ENCODE measurements at places on chromosomes 12 and 14.

GRCh38 chr12:130764475-130765185 lies 48.5 kb upstream of the RIMBP2 start:
- DNase-seq, result no peak

GRCh38 chr12:27515671-27516070 lies 8.3 kb upstream of the PPFIBP1 start:
- no peak for DNase-seq

GRCh38 chr12:133204264-133204603 lies 22.9 kb downstream of the ZNF268 start:
- DNase-seq, result no peak

DNA sequence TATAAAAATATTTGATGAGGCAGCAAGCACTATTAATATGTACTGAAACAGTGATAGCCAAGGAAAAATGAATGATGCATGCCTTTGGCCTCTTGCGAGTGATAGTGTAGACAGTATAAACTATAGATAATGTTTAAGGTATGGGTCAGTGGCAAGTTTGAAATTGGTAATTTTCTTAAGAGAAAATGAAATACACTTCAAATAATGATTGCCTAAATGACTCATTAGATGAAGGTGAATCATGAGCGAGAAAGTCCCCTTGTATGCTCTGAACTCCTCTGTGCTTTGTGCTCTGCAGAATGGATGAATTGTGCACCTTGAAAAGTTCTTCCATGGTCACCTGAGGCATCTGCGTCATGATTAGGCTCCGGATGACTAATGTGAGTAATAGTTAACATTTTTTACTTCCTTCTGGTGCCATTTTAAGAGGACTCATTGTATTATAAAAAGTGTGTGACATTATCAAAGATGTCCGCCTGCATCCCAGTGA lies 84.9 kb upstream of the RTL1 start:
- no peak for DNase-seq

- DNase-seq, result no peak
Observed at GRCh38 chr12:101229841-101230241, 19.8 kb upstream of the SLC5A8 start.

GRCh38 chr12:64194333-64195149 lies 27.6 kb downstream of the KICS2 start:
- DNase-seq, result no peak

GRCh38 chr12:32273063-32273522 lies 126.3 kb upstream of the FGD4 start:
- no peak for DNase-seq
